SW 1271 (cell line): ENCODE measurements at places on chromosomes 12 and 14.

DNA sequence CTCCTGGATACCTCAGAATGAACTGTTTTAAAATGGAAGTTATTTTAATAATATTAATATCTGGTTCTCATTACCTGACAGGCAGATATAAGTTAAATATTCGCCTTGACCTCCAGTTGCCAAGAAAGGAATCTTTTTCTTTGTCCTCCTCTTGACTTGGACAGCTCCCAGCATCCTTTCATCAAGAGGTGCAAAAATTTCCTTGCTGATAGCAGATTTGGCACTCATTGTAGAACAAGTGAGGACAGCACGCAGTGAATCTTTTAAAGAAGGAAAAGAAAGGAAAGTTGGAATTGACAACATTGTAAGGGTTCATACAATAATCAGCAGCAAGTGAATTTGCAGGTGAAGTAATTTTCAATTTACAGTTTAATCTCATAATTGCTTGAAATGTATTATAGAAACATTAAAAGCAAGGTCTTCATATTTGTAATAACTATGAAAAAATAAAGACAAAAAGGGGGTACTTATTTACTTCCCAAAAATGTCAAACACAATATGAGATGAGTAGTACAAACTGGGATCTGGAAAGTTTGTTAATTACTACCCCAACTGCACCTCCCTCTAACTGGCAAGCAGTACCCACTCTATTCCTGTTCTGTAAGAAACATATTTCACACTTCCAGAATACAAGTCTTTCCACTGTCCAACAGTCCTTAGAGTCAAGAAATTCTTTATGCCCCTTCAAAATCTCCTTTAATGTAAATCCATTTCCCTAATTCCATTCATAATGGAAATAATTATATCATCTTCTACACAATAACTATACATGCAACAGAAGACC is 75.2 kb downstream of the STXBP6 start:
- DNase-seq = no peak

GRCh38 chr14:62655166-62655565 is 390.1 kb downstream of the KCNH5 start:
- DNase-seq = no peak

DNA sequence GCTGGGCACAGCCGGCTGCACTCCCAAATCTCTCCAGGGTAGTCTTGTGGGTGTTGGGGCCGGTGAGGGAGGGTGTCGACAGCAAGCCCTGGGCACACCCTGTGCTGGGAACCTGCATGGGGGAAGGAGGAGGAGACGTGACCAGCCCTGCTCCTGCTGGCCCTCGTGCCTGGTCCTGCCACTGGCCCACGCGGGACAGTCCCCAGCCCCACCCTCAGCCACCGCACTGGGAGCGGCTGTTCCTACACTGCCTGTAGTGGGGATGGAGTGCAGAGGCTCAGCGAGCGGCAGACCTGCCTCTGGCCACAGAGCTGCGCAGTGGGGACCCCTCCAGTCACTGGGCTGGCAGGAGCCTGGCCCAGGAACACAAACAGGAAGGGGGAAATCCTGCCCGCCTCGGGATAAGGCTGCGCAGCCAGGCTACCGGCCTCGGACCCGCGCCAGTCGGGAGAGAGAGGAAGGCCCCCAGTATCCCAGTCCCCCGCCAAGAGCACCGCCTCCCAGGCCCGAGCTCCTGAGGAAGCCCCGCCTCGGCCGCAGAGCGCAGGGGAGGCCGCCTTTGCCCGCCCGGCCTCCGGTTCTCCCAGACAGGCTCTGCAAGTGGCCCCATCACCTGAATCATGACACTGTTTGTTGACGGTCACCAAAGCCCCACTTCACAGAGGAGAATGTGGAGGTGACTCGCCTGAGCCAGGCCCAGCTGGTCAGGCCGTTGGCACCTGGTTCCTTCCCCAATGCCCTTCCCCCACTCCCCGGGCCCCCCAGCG is 10.6 kb downstream of the AHNAK2 start:
- DNase-seq = no peak

DNA sequence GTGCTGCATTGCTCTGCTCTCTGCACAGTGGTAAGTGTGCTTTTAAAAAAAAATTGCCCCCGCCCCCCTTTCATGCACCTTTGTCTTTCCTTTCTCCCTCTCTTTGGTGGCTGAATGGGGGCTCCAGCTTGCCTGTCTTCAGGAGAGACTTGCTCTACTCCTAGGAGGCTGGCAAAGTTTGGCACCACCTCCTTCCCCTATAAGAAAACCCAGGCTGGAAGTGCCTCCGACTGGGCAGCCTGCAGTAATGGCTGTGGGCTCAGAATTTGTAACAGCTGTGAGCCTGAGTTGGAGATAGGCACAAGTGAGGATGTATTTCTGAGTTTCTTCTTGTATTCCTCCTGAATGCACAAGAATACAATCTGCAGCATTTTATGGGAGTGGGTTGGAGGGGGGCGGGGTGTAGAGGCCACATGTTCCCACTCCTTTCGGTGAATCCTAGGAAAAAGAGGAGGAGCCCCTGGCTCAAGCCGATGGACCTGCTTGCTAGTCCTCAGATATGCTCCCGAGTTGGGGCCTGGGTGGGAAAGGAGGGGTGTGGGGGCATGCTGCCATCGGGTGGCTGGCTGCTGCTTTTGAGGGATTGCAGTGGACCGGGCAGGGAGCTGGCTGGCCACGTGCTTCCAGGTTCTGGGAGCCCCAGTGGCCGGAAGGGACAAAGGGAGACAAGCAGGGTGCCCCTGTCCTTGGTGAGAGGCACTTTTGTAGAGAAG is 124.3 kb downstream of the TSPAN9 start:
- no peak for DNase-seq

DNA sequence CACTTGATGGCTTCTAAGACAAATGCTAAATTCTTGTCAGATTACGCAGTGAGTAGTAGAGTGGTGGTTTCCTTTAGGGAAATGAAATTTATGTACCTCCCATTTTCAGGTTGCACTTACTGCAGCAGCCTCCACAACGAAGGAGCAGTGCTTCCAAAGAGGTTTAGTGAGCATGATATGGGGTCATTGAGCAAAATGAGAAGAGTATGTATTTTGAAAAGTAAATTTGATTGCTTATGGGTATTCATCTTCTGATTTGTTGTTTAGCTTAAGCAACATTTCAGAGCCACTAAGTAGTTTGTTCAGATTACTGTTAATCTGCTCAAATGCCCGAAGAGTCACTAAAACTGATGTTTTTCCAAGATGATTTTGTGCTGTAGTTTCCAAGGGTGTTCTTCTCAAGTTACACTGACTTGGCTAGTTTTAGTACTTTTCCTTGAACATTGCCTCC is 493.6 kb downstream of the PCNX1 start:
- DNase-seq = no peak

GRCh38 chr14:52048116-52048515 is 20.7 kb downstream of the NID2 start:
- DNase-seq = no peak

GRCh38 chr12:114682785-114683708 is 928 bp downstream of the TBX3 start:
- no peak for DNase-seq

DNA sequence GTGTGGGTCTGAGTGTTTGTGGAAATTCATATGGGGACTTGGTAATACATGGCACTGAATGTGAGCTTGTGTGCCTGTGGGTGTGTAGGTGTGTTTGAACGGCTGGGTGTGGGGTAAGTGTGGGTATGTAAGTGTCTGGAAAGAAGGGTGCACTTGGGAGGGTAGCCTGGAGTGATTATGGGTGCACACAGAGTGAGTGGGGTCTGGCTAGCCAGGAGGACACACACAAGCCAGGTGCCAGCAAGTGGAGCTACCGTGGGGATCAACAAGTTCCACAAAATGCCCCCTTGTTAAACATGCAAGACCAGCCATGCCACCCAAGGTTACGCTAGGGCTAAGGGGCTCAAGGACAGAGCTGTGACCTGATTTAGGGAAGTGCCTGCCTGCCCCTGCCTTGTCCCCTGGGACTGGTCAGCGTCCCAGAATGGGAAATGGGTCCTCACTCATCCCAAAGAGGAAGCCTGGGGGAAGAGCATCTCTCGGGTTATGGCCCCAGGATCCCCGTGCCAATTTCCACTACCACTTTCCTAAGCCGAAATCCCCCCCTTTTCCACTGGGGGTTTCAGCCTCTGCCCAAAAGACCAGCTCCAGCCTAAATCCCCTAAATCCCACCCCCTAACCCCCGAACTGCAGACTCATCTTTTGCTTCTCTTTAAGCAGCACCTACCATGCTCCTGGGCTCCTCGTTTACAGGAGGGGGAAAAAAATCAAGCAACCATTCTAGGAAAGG is 118.6 kb downstream of the DICER1 start:
- no peak for DNase-seq

DNA sequence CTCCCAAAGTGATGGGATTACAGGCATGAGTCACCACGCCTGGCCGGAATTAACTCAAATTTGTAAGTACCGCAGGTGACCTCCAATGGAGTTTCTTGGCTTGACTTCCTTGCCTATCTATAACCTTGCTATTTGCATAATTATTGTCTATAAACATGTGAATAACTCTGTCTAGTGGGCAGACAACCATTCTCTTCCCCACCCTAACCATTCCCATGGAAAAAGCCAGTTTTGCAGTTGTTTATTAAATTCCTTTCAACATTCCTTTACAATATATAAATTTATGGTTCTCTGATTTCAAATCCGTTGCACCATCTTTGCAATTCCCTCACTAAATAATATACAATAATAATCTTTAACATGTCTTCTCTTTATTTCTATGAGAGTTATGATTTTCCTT is 61.0 kb upstream of the ZDHHC17 start:
- DNase-seq = no peak

- no peak for DNase-seq
These were observed 17.7 kb upstream of the ADCK1 start for GRCh38 chr14:77782202-77782601.

GRCh38 chr14:77485256-77485655 is 13.4 kb downstream of the ISM2 start:
- no peak for DNase-seq

DNA sequence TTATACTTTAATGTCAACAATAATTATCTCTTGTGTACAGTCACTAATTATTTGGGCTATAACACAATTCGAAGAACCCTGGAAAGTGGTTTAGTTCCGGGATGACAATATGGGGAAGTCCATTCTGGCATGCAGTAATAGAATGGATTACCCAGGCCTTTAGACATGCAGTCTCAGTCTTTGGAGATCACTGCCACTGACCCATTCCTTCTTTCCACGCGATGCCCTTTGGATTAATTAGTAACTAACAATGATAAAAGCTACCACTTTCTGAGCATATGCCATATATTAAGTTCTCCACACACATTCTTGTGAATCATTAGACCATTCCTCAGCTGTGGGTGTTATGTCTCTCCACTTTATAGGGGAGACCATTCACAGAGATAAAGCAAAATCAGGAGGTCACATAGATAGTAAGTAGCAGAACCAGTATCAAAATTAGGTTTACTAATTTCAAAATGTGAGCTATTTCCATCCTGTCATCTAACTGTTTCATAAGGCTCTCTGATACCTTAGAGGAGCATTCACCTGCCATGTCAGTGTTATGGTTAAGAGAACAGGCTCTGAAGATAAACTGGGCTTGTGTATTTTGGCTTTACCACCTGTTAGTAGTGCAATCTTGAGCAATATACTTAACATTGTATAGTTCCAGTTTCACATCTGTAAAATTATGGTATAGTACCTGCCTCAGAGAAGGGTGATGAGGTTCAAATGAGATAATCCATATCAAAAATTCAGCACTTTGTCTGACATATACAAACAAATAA is 27.2 kb upstream of the KCNJ8 start:
- DNase-seq = no peak

- DNase-seq = no peak
These were observed 449.1 kb upstream of the SOX5 start for GRCh38 chr12:24398605-24399004.

DNA sequence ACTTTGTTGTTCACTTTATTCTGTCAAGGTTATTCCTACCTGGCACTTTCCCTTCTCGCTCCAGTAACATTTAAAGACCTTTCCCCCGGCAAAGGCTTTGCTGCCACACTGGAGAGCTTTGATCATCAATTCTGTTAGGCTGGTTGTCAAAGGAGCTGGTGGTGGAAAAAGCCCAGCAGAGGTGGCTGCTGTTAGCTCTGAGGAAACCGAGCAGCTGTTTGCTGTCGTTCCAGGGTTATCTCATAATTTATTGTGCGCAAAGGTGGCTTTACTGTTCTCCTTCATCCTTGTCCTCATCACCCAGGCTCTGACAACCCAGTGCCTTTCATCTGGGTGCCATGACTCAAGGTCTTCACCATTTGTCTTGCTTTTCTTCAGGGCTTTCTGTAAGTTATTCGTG is 38.2 kb upstream of the CRADD start:
- DNase-seq = no peak

- DNase-seq = no peak
These were observed 94.0 kb downstream of the NUAK1 start for GRCh38 chr12:106044773-106045172.

- DNase-seq = peak; percentile 56
These were observed 15.3 kb downstream of the TAOK3 start for GRCh38 chr12:118357257-118358007.

DNA sequence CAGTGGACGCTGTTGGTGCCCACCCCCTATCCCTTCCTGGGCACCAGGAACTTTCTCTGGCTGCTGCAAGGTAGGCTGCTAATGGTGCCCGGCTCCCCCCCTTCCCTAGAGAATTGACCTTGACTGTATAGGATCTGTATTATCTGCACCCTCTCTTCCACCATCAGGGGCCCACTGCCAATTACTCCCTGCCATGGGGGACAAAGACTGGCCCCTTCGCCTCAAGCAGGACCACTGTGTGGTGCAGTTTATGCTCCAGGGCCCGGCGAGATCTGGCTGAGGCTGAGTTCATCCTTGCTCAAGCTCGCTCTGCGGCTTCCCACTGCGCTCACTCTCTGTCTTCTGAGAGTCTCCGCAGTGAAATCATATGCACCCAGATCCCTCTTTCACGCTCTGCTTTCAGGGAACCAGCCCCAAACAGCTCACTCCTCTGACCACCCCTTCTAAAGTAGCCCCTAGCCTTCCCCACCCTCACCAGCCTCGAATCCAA is 95.2 kb downstream of the LGMN start:
- no peak for DNase-seq

- no peak for DNase-seq
These were observed 346.2 kb downstream of the C12orf75 start for GRCh38 chr12:105676694-105677093.

- no peak for DNase-seq
These were observed 56.9 kb downstream of the SCAF11 start for GRCh38 chr12:45933504-45933903.

DNA sequence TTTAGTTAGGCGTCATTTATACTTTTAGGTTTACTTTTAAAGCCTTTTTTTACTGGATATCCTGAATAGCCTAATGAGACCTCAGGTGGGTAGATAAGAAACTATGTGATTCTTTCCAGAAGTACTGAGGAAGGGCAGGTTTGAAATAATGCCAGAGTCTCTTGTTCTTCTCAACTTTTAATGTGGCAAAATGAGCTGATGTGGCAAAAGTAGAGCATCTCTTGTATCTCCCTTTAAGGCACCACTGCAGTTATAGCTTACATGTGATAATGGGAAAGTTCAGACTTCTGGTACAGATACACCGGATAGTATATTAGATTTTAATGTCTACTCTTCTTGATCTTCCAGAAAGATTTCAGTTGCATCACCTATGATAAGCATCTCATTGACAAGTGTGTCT is 1124.8 kb downstream of the LRFN5 start:
- DNase-seq = no peak

- DNase-seq = no peak
These were observed 250.5 kb upstream of the FLRT2 start for GRCh38 chr14:85279407-85279806.

GRCh38 chr12:125128439-125129178 is 63.4 kb downstream of the AACS start:
- no peak for DNase-seq

GRCh38 chr12:91138337-91138920 is 27.1 kb upstream of the LUM start:
- DNase-seq = no peak
